DND-41 (cell line): ENCODE measurements at places on chromosomes 5 and 9.

DNA sequence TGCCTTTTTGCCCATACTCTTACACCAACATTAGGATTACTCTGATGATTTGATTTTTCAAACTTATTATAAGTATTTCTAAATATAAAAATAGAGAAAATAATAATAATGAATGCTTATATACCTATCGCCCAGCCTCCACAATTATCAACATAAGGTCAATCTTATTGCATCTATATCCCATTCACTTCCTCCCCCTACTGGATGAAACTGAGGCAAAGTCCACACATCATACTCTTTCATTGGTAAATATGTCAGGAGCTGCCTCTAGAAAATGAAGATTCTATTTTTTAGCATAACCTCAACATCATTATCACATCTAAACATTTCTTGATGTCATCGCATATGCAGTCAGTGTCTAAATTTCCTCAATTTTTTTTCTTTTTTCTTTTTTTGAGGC lies 44.3 kb downstream of the SH3RF2 start:
- no peak for DNase-seq

GRCh38 chr5:105573575-105573974 lies 2011.0 kb upstream of the NUDT12 start:
- DNase-seq = no peak

GRCh38 chr5:90185897-90186468 lies 223.6 kb downstream of the CETN3 start:
- DNase-seq = no peak

DNA sequence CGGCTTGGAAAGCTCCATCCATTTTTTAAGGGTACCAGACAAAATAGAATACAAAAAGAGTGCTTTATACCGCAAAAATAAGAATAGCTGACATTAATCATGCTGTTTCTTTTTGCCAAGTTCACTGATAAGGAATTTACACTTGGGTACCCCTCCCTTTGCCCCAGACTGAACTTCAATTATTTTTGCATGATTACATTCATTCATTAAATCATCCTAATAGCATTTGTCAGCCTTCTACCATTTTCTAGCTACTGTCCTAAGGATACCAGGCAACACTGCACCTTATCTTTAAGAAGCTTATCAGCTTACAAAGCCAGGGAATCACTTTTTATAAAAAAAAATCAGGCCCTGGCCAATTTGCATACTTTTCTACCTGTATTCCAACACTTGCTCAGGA lies 48.4 kb downstream of the YIPF5 start:
- DNase-seq = no peak

GRCh38 chr9:89536600-89536999 lies 38.7 kb upstream of the SEMA4D start:
- peak; percentile 59 for DNase-seq

DNA sequence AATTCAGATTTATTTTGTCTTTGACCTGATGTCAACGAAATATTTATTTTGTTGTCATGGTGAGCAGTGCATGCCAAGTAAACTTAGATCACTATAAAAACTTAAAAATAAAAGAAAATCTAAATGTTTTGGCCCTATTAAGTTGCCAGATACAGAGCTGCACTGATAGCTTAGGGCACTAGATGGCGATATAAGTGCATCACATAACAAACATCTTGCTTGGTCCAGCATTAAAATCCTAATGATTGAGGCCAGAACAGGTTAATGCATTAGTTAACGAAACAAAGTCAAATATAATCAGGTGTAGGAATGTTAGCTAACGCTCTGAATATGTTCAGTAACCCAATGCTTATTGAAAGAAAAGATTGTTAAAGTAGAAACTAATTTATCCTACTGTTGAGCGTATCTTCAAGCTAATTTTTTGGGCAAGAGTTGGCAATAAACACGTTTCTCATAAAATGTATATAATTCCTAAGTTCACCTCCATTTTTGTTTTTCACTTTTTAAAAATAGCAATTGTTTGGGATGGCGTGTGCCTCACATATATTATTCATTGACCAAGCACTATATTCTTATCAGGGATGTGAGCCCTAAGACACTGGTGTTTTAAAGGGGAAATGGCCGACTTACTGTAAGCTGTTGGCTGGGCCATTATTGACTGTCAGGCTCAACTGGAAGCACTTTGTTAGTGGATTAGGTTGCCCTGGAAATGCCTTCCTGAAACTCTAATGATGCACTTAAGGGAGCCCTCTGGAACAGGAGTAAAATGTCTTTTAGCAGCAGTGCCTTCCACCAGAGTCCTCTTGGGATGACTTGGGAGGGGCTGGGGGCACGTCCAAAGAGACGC lies 33.3 kb downstream of the KCTD16 start:
- peak; percentile 45 for DNase-seq

- DNase-seq = no peak
Measured at GRCh38 chr5:79111960-79112702, 522 bp downstream of the BHMT start.

DNA sequence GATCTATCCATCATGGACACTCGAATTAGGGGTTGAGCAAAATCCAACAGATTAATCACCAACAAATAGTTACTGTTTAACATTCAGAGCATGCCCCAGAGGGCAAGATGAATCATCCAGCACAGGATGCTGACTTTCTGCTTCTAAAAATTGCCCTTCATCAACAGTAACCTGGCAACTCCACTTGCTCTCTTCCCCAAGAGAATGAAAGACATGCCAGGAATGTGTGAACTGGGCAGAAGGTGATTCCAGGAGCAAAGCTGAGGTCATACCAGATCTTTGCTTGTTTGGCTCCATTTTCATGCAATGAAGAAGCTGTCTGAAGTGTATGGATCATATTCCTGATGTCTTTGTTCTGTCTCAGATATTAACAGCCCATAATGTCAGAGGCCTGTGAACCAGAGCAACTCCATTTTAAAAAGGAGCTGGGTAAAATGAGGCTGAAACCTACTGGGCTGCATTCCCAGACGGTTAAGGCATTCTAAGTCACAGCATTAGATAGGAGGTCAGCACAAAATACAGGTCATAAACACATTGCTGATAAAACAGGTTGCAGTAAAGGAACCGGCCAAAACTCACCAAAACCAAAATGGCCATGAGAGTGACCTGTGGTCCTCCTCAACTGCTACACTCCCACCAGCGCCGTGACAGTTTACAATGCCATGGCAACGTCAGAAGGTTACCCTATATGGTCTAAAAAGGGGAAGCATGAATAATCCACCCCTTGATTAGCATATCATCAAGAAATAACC lies 2.5 kb upstream of the ZNF367 start:
- no peak for DNase-seq

DNA sequence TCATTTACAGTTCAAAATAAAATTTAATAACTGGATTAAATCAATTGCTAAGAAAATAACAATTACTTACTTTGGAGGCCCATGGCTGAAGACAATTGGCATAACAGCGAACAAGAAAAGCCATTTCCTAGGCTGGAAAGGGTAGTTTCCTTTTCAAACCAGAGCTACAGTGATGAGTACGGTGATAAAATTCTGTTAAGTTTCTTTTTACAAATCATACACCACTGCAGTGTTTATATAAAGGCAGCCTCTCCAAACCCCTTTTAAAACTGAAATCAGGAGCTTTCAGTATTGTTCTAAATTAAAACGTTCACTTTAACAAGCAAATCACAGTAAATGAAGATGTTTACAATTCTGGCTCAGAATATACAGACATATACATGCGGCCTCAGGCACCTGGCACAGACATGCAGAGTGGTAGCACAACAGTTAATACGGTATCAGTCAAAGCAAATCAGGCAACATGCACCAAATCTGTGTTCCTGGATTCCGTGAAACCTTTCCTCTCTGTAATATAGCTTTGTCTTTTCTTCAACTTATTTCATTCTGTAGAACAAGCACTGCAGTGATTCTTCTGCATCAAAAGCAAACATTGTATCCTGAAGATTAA lies 102.9 kb downstream of the RAPGEF6 start:
- DNase-seq = no peak

- DNase-seq = no peak
Measured at GRCh38 chr5:34550247-34550646, 105.9 kb upstream of the RAI14 start.

DNA sequence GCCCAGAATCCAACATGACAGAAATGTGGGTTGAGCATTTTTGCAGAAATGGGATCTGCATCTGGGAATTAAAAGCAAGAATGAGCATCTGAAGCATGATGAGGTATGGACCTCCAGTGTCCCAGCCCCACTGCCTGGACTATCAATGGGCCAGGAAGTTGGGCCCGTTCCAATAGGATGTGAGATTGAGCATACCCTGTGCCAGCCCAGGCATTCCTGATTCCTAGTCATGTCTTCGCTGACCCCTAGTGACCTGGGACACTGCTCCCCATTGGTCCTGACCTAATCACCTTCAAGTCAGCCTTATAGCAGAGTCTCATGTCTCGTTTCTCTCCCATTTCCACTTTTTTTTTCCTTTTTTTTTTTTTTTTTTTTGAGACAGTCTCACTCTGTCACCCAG lies 197.4 kb upstream of the IRX2 start:
- no peak for DNase-seq

DNA sequence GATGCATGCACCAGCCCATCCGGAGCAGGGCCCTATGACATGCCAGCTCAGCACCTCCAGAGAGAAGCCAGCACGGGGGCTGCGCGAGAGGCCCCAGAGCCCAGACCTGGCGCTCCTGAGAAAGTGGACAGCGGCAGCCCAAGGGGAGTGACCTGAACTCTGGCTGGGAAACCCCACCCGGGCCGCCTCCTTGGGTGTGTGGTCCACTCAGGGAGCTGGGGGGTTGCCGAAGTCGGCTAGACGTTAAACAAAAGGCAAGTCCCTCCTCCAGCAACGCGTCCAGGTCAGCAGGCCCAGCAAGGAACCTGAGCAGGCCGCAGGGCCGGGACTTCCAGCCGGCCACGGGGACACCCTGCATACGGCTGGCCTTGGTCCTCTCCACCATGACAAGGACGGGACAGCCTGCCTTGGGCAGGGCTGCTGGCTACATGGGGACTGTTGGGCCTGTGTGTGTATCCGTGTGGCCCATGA lies 35.7 kb downstream of the NACC2 start:
- DNase-seq = no peak

GRCh38 chr9:3585606-3586005 lies 59.8 kb upstream of the RFX3 start:
- DNase-seq = no peak
